ENCODE measurements at places on chromosomes 7 and 10.
A peak's percentile ranks its signal among the peaks of the same experiment; 100 is the strongest.

DNA sequence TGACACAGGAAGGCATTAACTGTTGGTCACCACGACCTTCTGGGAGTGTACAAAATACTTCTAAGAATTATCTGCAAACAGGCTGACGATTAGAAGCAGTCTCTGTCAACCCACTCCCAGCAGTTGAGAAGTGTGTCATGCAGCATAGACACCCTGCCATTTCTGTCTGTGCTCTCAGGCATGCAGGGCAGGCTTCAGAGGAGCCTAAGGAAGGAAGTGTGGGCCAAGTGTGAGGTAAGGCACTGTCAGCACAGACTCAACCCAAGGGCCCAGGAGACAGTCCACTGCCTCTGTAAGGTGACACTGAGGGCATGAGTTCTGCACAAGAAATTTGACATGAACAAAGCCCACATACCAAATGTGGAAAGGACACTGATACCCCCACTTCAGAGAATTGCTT is 109.0 kb upstream of the VIPR2 start:
- DNase-seq: no peak

GRCh38 chr10:13739183-13739582 is 152.4 kb downstream of the PRPF18 start:
- DNase-seq: no peak

DNA sequence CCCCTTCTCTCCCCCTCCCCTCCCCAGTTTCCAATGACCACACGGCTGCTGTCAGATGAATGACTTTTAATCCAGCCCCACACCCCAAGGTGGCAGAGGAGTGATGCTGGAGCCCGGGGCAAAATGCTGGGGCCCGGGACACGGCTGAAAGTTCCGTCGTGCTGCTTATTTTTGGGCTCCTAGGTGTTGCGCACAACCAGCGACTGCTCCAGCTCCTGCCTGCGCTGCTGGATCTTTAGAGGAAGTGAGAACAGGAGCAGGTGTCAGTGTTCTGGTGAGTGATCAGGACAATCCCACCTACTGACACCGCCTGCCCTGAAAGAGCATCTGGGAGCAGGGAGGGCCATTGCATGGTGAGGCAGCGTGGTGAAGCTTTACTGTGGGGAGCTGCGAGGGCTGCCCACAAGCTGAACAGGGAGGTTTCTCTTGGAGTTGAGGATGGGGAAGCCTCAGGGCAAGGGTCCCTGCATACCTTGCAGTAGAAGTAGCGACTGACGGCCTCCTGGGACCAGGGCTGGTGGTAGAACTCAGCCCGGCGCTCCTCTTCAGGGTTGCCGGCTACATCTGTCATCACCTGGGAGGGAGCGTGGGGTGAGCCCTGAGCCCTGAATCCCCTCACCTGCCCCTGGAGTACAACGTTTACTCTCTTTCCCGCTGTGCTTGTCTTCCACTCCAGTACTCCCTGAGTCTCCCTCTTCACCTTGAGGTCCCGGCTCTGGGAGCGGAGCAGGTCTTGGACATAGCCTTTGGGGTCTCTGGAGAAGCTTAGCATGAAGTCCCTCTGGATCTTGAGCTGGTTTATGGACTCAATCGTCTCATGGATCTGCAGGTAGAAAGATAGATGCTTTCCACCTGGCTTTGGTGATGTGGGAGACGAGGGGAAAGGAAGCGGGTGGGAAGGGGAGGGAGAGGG is 6.9 kb downstream of the CHPF2 start:
- no peak for DNase-seq

DNA sequence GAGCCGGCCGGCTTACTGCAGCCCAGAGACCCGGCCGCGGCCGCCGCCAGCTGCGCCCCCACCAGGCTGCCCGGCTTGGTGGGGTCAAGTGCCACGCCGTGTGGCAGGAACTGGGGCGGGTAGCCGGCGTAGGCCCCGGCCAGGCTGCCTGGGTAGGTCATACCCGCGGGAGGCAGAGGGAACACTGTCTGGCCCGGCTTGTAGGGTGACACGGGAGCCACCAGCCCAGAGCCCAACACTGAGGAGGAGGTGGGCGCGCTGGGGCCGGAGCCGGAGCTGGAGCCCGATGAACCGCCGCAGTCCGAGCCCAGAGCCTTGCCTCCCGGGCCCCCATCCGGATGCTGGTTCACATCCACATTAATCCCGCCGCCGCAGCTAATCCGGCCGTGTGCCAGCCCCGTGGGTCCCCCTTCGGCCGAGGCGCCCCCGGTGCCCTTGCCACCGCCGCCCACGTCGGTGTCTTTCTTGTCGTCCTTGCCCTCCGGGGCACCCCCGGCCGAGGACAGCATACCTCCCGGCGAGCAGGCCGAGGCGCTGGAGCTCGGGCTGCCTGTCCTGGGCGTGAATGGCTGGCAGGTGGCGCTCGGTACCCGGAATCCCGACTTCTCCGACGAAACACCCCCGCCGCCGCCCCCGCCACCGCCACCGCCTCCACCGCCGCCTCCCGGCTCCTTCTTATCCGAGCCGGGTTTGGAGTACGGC is 2.0 kb downstream of the ZNF503 start:
- peak; percentile 71 for DNase-seq

GRCh38 chr10:112991888-112992491 is 41.9 kb downstream of the TCF7L2 start:
- no peak for DNase-seq
